ENCODE measurements at places on chromosomes 3 and 15. TPM values are rescaled to one million over a fixed set of nuclear protein-coding genes. Genes with fewer than 3 reads are reported as not detected.

DNA sequence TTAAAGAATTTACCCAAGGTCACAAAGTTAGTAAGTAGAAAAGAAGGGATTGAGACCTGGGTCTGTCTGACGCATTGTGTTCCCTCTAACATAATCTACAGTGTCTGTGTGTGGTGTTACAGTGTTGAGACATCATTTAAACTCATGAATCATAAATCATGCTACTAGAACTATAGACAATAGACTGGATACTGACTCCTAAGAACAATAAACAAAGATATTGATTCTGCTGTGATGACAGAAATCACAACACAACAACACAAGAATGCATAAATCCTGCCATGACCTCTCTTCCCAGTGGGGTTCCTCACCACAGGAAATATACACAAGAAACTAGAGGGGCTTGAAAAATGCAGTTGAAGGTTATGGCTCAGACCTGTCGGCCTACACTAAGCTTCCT lies 44.3 kb downstream of the TRIM69 start:
- DNase-seq: no peak

GRCh38 chr3:43004282-43004681 lies 25.2 kb downstream of the GASK1A start:
- no peak for DNase-seq

- no peak for DNase-seq
Observed at GRCh38 chr3:38139652-38140051, 1.2 kb downstream of the MYD88 start.

- DNase-seq: no peak
Observed at GRCh38 chr15:23564821-23565394, 566 bp upstream of the MKRN3 start.

- no peak for DNase-seq
Observed at GRCh38 chr3:146543461-146544001, 876 bp downstream of the PLSCR1 start.

- DNase-seq: no peak
Observed at GRCh38 chr3:47057212-47057671, 77.8 kb downstream of the NBEAL2 start.

GRCh38 chr3:109337393-109337792 lies at the start of gene DPPA4:
Gene DPPA4, minus strand, starts transcription at chr3:109337546. Its CDS starts 29 bp downstream, at chr3:109337517.
- DNase-seq: no peak

GRCh38 chr3:48776854-48777253 lies 59.8 kb upstream of the IP6K2 start:
- no peak for DNase-seq

DNA sequence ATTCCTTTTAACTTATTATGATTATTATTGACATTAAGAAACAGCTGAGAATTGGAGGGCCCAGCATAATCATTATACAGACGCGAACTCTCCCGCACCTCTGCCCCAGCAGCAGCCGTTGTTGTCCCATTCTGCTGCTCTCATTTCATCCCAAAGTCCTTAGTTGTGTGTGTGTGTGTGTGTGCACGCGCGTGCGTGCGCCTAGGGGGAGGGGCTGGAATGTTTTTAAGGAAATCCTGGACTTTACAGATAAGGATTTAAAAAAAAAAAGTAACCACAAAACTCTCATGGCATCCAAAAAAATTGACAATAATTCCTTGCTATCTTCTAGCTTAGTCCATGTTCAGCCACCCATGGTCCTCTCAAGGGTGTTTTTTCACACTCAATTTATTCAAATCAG lies 134.2 kb downstream of the WNT7A start:
- DNase-seq: no peak

- no peak for DNase-seq
Observed at GRCh38 chr15:29337156-29337959, 67.7 kb upstream of the NSMCE3 start.

DNA sequence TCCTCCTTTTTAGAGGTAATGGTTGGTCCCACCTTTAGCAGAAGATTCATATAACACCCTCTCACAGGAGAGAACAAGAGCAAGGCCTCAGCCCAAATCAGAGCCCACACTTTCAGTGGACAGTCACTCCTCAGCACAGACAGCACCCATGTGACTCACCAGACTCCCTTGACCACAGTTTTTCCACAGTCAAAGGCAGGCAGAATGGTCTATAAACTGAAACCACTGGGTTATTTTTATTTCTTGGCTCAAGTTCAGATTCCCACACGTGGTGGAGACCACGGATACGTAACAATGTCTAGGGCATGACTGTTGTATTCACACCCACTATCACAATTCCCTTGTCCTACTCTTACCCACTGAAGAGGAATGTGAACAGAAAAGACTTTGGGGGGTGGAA lies 237.8 kb upstream of the UBE2E1 start:
- no peak for DNase-seq

GRCh38 chr3:148030975-148031374 lies 621.8 kb downstream of the ZIC1 start:
- no peak for DNase-seq

DNA sequence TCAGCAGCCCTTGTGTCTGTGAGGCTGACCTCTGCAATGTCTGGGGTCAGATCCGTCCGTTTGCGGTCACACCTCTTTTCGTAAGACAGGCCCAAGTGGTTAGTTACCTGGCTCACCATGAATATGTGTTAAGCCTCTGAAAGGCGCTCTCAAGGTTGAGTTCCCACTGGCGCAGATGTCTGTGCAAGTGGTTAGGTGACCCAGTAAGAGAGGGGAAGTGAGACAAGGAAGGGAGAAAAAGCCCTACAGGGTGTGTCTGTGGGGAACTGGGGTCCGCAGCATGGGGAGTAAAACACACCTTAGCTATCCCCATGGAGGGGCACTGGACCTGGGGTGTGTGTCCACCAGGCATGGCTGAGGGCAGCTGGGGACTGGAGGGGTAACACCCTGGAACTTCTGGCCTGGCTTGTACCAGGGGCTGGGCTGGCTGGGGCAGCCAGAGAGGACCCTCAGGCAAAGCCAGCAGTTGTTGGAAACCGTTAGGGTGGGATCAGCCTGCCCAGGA lies 391.6 kb upstream of the PROK2 start:
- DNase-seq: no peak

GRCh38 chr3:74281705-74282104 lies 332.8 kb downstream of the CNTN3 start:
- DNase-seq: no peak

DNA sequence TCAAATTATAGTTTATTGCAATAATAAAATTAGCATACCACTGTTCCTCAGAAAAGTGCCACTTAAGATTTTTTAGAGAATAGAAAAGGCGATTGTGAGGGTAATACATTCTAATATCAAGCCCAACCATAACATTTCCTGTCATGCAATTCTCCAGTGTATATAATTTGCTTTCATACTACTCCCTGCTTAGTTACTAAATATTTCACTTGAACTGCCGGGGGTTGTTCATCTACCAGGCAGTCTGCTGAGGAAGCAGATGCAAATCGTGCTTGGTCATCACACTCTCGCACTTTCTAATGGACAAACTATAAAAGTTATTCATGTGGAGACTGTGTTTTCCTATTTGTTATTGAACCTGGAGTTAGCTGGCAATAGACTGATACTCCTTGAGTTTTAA lies 645.6 kb upstream of the CBLB start:
- DNase-seq: no peak

GRCh38 chr3:115040673-115041286 lies 106.3 kb downstream of the ZBTB20 start:
- DNase-seq: no peak

GRCh38 chr3:43692085-43692855 lies 1.5 kb downstream of the ABHD5 start:
- DNase-seq: no peak

- DNase-seq: no peak
Observed at GRCh38 chr3:194718079-194718478, 32.4 kb downstream of the FAM43A start.

DNA sequence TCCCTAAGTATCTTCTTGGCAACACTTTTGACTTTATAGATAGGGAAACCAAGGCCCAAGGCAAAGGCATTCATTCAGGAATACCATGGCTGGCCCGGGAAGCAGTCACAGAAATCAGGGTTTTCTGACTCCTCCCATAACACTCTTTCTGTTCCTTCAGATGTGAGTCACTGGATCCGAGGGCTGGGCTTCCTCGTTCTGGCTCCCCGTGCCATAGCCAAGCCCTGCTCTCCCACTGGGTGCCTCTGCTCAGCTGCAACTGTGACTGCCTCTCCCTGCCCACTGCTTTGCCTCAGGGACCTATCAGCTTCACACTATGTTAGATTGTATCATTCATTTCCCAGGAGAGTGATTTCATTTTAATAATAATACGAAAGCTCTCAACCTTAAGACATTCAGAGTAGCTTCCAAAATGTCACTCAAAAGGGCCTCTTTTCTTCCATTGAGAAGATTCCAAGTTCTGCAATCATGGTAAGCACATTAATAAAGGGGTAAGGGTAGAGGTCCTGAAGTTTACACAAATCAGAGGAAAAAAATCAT lies 50.2 kb downstream of the GABRB3 start:
- no peak for DNase-seq

Gene C2CD4B
- 0.69 TPM for total RNA-seq

Gene CP
- 1.0 TPM for total RNA-seq

Gene SPINK8
- not detected for total RNA-seq

Gene SLC12A1
- total RNA-seq: not detected

Gene SPATA12
- 0.16 TPM for total RNA-seq

Gene ZMAT3
- total RNA-seq: 14.1 TPM

Gene NTRK3
- total RNA-seq: not detected
